ENCODE measurements at places on chromosomes 3 and 15. TPM values are rescaled to one million over a fixed set of nuclear protein-coding genes. Genes with fewer than 3 reads are reported as not detected.

- no peak overlapping the region for H3K27ac ChIP-seq
- no peak for DNase-seq
These were observed 43.2 kb upstream of the ADCY5 start for GRCh38 chr3:123491966-123492587.

- no peaks in the 10 kb centered on the region for H3K4me1 ChIP-seq
- no peak for DNase-seq
- H3K27me3 ChIP-seq: no peaks in the 10 kb centered on the region
- no peaks in the 10 kb centered on the region for H3K36me3 ChIP-seq
These were observed 72.9 kb downstream of the CLASP2 start for GRCh38 chr3:33645060-33645647.

GRCh38 chr3:120894316-120895057, 13.5 kb upstream of the STXBP5L start:
- H3K4me3 ChIP-seq: no peak overlapping the region
- DNase-seq: no peak
- H3K36me3 ChIP-seq: no peaks in the 10 kb centered on the region
- H3K4me1 ChIP-seq: no peaks in the 10 kb centered on the region

- no peak for DNase-seq
- H3K27ac ChIP-seq: no peak overlapping the region
- no peaks in the 10 kb centered on the region for H3K27me3 ChIP-seq
- H3K4me3 ChIP-seq: no peak overlapping the region
- no peaks in the 10 kb centered on the region for H3K4me1 ChIP-seq
These were observed 1038.5 kb upstream of the NR2F2 start for GRCh38 chr15:95291898-95292472.

DNA sequence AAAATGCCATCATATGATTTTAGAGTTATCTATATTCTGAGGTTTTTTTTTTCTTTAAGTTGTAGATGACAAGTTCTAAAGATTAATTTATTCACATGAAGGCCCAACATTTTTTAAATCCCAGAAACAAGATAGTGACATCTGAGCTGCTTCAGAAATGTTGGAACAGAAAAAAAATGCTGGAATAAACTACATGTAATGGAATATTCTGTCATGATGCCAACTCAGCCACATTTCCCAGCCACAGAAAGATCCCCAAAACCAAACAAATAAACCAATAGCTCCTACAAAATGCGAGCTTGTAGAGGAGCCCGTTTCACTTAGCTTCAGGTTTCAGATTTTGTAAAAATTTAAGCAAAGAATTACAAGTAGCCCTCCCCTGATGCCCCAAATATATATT, 111.0 kb upstream of the MYO5C start:
- no peak for DNase-seq
- H3K4me1 ChIP-seq: no peaks in the 10 kb centered on the region

DNA sequence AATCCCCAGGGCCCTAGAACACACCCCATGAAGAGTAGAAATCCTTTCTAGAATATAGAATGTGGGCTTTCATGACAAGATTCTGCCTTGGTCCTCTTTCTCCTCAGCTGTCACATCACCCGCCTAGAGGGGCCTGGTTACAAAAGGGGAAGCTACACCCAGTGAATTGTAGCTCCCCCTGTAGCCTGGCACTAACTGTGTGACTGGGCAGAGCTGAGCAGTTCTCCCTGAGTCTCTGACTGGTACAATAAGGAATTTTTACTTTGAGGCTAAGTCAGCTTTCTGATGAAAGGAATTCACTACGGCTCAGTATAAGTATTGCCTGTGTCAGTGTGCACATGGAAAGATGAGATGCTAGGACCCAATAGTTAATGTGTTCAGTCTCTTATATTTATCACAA, 28.7 kb upstream of the ZNF148 start:
- H3K27ac ChIP-seq: no peak overlapping the region
- H3K27me3 ChIP-seq: no peaks in the 10 kb centered on the region
- no peak overlapping the region for H3K4me3 ChIP-seq
- DNase-seq: no peak
- no peaks in the 10 kb centered on the region for H3K4me1 ChIP-seq

DNA sequence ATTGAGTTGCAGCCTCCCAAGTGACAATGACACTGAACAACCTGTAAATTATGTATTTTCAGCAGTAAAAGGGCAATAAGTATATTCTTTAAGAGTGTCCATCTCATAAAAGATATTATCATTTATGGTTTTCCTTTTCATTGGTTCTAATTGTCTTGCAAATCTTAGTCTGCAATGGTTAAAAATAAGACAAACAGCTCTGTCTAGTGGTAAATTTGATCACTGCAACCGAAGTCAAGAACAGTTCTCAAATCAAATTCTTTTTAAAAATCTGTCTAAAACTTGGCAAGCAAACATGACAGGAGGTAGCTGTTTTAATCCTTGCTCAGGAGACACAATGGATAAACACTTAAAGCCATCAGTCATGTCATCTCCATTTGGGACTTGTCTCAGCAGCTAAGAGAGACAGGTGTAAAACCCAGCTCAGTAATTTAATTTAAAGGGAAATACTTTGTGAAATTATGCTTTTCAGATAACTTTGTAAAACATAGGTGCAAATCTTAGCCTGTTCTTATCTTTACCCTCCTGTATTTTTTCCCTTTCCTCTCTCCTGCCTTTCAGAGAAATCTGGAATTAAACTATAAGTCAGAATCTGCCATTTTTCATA, 150.3 kb upstream of the ARHGEF26 start:
- H3K27ac ChIP-seq: no peak overlapping the region
- no peaks in the 10 kb centered on the region for H3K4me1 ChIP-seq
- H3K27me3 ChIP-seq: no peaks in the 10 kb centered on the region
- DNase-seq: no peak
- H3K36me3 ChIP-seq: no peaks in the 10 kb centered on the region

GRCh38 chr3:186057594-186057993, 51.3 kb downstream of the ETV5 start:
- no peaks in the 10 kb centered on the region for H3K4me1 ChIP-seq
- H3K27ac ChIP-seq: no peak overlapping the region
- H3K27me3 ChIP-seq: no peaks in the 10 kb centered on the region
- no peak for DNase-seq
- H3K4me3 ChIP-seq: no peak overlapping the region

- H3K36me3 ChIP-seq: no peaks in the 10 kb centered on the region
- H3K4me3 ChIP-seq: no peak overlapping the region
- no peaks in the 10 kb centered on the region for H3K4me1 ChIP-seq
- H3K27ac ChIP-seq: no peak overlapping the region
- DNase-seq: no peak
These were observed 207.4 kb downstream of the FMN1 start for GRCh38 chr15:32987067-32987466.

DNA sequence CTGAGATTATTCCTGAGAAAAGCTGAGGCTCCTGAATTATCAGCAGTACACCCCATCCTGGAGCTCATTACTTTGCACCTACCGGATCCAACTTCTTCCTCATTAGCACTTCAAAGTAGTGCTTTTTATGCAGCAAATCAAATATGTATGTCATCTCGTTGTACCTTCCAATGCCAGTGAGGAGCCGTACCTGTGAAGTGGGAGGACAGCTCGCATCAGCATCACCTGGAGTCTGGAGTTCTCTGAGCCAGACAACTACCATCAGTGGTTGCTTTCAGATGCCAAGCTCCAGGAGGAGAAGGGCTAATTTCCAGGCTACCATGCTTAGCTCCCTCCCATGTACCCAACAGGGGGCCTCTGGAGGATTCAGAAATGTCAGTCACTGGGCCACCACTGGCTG, 32.4 kb downstream of the EIF3J start:
- no peak for DNase-seq
- H3K36me3 ChIP-seq: peaks cover 4% of the 10 kb centered on the region
- no peak overlapping the region for H3K27ac ChIP-seq
- no peak overlapping the region for H3K4me3 ChIP-seq

DNA sequence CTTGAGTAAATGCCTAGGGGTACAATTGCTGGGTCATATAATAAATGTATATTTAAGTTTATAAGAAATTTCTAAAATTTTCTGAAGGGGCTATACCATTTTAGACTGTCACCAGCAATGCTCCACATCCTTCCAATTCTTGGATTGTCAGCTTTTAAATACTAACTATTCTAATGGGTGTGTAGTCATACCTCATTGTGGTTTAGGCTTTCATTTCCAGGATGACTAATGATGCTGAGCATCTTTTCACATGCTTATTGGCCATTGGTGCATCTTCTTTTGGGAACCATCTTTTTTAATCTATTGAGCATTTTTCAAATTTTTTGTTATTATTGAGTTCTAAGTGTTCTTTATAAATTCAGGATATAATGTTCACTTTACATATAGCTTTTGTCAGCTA, 52.5 kb upstream of the CORO2B start:
- no peaks in the 10 kb centered on the region for H3K4me1 ChIP-seq
- H3K27me3 ChIP-seq: no peaks in the 10 kb centered on the region
- H3K36me3 ChIP-seq: no peaks in the 10 kb centered on the region

GRCh38 chr3:38644016-38644661, 5.3 kb downstream of the SCN5A start:
- peaks cover 6% of the 10 kb centered on the region for H3K4me1 ChIP-seq
- H3K4me3 ChIP-seq: no peak overlapping the region
- H3K27ac ChIP-seq: no peak overlapping the region

GRCh38 chr15:50463423-50464358, 39.5 kb downstream of the USP8 start:
- no peaks in the 10 kb centered on the region for H3K4me1 ChIP-seq
- no peak overlapping the region for H3K27ac ChIP-seq
- no peaks in the 10 kb centered on the region for H3K27me3 ChIP-seq

- no peak overlapping the region for H3K27ac ChIP-seq
- no peaks in the 10 kb centered on the region for H3K4me1 ChIP-seq
- H3K4me3 ChIP-seq: no peak overlapping the region
- H3K36me3 ChIP-seq: no peaks in the 10 kb centered on the region
- H3K27me3 ChIP-seq: no peaks in the 10 kb centered on the region
These were observed 857.8 kb downstream of the TUSC7 start for GRCh38 chr3:117567382-117567781.

GRCh38 chr3:108178676-108179075, 43.5 kb downstream of the IFT57 start:
- peaks cover 12% of the 10 kb centered on the region for H3K4me1 ChIP-seq
- H3K36me3 ChIP-seq: no peaks in the 10 kb centered on the region
- DNase-seq: no peak
- H3K27me3 ChIP-seq: no peaks in the 10 kb centered on the region

DNA sequence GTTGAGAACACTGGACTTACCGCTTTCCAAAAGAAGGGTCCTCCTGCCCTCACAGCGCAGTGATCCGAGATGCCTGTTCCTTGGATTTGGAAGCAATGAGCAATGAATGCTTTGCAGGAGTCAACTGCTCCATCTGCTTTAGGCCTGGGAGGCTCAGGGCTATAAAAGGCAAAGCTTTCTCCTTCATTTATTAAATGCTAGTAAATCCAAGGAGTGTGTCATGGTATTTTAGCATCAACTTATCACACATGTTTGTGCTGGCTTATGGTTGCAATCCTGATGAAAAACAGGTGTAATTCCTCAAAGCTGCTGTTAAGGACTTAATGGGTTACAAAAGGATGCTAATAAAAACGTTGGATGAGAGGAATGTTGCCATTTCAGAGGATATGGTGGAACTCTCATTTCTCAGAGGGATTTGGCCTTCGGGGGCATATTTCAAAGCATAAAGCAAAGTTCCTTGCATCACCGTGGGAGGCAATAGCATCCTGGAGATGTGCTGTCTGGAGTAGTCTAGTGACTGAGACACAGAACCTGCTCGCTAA, 158.5 kb upstream of the TPM1 start:
- peaks cover 11% of the 10 kb centered on the region for H3K4me1 ChIP-seq
- no peaks in the 10 kb centered on the region for H3K36me3 ChIP-seq
- no peak overlapping the region for H3K27ac ChIP-seq
- H3K4me3 ChIP-seq: no peak overlapping the region
- DNase-seq: no peak

SAMMSON gene
- total RNA-seq: not detected

ZBTB47 gene
- total RNA-seq: 34.9 TPM

SLC15A2 gene
- 30.9 TPM for total RNA-seq

CEP63 gene
- total RNA-seq: 16.1 TPM

TUSC7 gene
- total RNA-seq: not detected

SENP7 gene
- total RNA-seq: 13.2 TPM

SERPINI2 gene
- total RNA-seq: 1.8 TPM

LEKR1 gene
- total RNA-seq: 0.76 TPM

MCF2L2 gene
- 0.52 TPM for total RNA-seq

Measured in left lung (tissue), 14 donors.